ENCODE measurements at places on chromosomes 12 and 14.

GRCh38 chr12:129483111-129483893, 420.5 kb downstream of the TMEM132D start:
- no peak for DNase-seq

DNA sequence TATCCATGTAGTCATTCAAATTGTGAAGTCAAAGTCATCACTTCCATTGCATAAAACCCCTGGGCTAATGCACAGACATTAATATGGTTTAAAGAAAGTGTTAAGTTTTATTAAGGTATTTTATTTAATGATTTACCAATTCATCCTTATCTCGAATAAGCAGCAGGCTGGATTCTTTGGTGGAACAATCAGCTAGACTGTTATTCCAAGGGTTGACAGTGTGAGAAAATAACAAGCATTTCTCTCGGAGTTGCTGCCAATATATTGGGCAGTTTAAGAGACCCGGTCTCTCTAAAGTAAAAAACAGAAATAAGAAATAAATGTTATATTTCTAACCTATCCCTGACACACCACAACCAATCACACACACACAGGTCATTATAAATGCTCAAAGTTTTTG, 9.4 kb downstream of the KLRB1 start:
- DNase-seq, result no peak

DNA sequence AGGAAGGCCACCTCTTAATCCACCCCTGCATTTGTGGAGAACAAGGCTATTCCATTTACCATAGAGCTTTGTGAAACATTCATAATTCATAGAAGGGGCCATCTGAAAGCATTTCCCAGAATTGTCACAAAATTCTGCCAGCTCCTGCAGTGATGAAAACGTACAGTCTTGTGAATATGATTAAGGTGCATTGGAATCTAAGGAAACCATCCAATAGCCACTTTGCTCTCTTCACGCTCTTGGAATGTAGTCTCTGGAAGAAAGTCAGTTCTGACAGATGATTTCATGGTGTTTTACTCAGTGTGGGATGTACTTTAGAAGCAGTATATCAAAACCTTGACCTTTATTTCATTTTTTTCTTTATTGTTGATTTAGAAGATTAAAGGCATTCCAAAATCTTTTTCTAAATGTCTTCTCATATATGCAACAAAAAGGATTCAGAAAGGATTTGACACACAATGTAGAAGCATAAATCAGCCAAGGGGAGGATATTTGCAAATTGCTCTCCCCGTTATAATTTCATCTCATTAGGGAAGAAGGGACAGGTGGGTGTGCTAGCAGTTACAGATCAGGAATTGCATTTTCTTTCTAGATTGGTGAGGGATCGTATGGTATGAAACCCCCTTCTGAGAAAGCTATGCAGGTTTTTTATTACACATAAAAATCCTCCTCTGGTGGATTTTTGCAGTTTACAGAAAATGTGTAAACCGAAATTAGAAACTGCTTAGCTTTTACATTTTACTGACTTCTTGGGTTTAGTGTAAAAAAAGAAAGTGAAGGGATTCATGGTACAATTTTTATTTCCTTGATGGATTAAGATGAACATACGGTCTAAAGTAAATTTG, 390.2 kb downstream of the LRIG3 start:
- no peak for DNase-seq

DNA sequence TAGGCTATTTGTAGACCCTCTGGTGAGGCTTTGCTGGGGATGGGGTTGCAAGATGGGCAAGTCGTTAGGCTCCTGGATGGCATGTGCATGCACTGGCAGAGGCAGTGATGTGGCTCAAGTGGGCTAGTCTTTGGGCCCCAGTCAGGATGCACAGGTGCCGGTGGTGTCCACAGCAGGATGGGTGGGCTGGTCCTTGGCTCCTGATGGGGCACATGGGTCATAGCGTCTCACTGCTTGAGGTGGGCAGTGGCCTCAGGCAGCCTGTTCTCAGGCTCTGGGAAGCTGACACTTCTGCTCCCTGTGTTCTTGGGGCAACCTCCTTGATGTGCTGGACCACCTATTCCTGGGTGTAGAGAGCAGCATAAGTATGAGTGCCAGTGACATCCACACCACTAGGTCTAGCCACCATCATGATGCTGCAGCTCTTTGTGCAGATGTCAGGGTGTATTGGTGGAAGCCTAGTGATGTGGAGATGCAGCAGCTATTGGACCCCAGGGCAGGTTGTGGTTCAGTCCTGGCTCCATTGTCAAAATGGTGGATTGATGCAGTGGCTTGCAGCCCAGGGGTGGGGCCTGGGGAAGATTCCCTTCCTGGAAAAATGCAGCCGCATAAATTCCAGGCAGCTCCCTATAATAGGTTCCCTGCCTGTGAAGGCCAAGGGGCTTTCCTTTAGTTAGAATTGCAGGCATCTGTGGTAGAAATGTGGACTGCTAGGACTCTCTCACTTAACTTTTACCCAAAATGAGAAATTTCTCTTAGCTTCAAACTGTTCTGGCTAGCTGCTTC, 742.5 kb upstream of the MDGA2 start:
- DNase-seq, result no peak

GRCh38 chr14:103400537-103400936, 15.3 kb downstream of the MARK3 start:
- no peak for DNase-seq

GRCh38 chr12:128510511-128510910, 243.5 kb downstream of the TMEM132C start:
- DNase-seq, result no peak

DNA sequence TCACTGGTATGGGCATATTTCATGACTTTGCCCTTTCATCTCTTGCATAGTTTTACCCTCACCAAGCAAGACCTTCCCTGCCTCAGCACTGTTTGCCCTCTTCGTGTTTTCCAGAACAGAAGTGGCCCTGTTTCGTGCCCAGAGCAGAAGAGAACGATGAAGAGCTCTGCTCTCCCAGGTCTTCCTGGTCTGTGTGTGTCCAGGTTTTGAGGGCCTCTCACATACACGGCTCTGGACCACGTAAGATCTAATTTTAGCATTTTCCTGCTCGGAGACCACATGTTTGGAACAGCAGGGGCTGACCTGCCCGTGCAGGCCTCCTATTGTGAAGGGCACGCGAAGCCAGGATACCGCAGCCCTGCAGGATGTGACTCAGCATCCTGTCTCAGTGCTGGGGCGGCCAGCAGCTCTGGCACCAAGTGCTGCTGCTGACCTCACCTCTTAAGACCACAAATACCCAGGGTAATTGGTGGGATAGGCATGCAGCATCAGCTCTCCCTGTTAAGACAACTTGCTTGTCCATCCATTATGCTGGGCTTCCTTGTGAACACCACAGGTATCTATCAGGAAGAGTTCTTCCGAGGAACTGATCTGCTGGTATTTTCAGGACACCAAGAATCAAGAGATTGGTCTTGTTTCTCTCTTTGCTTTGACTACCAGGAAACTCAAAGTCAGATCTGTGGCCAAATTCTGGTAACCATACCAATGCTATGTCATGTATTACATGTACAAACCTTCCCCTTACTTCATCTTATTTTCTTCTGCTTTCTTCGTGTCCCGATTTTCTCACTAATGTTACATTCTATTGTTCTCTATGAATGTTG, 19.0 kb downstream of the SSH1 start:
- no peak for DNase-seq

DNA sequence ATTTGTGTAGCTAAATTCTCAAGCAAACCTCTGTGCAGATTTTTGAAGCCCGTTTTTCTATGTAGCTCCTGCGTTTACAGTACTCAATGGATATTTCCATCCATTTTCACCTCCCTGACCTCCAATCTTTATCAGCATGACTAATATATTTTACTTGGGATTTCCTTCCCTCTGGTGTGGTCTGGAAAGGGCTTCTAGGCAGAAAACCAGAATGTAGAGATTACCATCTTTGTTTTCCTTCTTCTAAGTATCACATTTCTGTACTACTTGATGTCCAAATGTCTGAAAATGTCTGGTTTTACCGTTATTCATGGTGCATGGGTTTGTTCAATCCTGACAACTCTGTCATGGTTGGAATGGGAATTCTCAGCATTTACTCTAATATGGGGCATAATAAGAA, 907.6 kb upstream of the FLRT2 start:
- no peak for DNase-seq

- DNase-seq, result no peak
Observed at GRCh38 chr14:61379639-61380184, 58.3 kb downstream of the PRKCH start.

DNA sequence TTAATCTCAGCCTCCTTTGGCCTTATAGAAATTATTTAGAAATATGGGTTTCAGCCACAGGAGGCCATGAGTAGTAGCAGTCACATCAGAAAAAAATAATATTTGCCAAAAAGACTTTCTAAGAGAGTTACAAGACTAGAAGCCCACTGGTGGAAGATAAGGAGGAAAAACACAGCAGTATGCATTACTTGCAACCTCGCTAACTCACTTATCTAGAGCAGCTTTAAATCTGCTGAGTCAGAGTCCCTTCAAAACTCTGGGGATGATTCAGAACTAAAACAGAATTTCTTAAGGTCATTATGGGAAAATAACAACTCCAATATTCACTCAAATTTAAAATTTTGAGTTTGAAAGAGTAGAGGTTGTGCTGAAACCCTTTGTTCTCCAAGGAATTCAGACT, 6.2 kb downstream of the OR4K17 start:
- no peak for DNase-seq

DNA sequence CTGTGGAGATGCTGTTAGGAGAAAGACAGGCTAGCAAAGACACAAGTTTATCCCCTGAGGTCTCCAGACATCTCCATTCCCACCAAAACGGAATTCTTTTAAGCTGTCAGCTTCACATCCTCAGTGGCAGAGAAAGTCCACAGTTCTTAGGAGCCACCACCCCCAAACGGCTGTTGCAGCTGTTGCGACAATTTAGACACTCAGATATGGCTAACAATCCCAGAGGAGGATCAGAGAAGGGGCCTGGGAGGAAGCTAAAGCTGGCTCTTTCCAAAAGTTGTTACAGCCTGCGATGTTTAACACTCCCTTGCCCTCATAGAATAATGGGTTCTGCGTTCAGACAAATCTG, 1.9 kb upstream of the ATP5MC2 start:
- no peak for DNase-seq

GRCh38 chr14:103118663-103119404, 4.4 kb upstream of the TNFAIP2 start:
- DNase-seq, result no peak

DNA sequence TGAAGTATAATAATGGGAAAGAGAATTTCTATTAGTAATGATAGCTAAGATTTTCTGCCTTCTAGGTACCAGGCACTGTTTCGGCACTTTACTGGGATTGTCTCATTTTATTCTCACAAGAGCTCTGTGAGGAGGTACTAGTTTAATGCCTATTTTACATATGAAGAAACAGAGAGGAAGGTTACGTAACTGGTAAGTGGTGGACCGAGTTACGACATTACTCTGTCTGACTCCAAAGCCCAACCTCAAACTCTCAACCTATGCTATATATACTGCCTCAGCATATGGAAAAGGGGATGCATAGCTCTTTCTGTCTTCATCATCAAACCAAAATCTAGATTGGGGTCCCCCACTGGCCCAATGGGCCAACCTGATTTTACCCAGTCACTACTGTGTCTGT, 133.5 kb downstream of the KTN1 start:
- DNase-seq, result no peak

DNA sequence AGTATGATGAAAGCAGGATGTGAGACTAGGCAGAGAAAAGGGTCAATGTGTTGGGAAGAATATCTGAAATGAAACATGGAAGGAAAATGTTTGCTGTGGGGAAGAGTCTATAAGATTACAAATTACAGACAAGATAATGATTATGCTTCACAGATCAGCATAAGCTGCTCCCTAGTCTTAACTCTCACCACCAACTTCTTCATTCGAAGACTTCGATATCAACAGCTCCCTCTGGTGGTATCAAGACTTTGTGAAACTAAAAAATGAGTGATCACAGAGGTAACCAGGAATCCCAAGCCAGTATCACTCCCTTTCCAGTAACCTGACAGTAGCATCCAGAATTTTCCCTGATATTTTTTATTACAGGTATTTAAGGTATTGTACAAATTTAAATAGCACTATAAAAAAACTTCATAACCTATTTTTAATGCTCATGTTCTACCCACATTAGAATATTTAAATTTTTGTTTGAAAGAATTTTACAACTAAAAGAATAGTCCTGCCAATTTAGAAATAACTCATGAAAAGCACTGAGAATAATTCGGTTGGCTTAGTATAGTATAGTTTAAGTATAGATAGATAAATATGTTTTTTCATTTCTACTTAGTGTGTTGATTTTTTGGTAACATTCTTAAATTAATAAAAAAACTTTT, 84.4 kb downstream of the C2CD5 start:
- peak; percentile 18 for DNase-seq

DNA sequence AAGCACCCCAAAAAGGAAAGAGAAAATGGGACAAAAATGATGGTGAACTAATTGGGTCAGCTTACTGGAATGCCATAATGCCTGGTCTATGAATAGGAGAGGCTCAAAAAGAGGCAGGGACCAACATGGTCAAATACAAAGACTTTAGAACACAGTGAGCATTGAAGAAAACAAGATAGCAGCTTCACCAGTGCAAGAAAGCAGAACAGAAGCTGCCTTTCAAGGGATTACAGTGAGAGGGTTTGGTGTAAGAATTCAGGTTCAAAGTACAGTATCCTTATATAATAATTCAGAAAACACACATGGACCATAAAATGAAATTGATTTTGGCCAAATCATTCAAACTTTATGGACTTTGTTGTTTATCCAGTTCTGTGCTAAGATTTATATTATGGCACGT, 162.1 kb downstream of the NAV3 start:
- no peak for DNase-seq

DNA sequence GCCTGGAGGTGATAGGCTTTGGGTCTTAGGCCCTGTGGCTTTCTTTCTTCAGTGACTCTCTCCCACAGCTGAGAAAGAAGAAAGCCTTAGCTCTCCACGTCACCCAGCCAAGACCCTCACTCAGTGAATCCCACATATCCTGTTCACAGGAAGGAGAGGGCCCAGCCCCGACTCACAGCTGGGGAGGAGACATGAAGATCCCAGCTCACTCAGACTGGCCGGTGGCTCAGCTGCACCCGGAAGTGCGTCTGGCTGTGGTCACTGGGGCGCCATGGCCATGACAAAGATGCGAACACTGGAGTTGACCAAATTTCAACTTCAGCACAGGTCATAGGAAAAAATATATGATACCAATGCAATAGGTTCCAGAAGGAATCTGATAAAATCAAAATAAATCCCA, 14.2 kb downstream of the DLK1 start:
- DNase-seq, result no peak

DNA sequence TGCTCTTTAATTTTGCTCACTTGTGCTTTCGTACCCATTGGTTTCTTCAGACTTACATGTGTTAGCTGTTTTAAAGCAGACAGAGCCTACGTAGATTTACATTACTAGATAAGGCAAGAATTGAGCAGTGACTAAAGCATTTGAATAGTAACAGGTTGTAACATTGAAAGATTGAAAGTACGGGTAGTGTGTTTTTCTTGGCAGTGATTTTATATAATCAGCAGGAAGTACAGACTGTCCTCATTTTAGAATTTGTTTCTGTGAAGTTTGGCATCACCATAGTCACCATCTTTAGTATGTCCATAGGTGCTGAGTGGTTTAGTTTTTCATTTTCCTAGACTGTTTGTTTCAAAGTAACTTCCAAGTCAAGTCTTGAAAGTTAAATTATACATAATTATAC, 14.0 kb downstream of the RTRAF start:
- DNase-seq, result no peak

- no peak for DNase-seq
Observed at GRCh38 chr14:73713206-73713802, 880 bp downstream of the PNMA1 start.
